Activated CD8-positive, alpha-beta memory T cell treated with anti-CD3 and anti-CD28 coated beads, Interleukin-2, amount 50 U/mL, for 4 hours (primary cell): ENCODE measurements at places on chromosomes 11 and 22.

- DNase-seq = no peak
Observed at GRCh38 chr11:2098691-2099515, 40.3 kb downstream of the IGF2 start.

GRCh38 chr11:1744891-1745700 lies 5.3 kb downstream of the IFITM10 start:
- no peak for DNase-seq

DNA sequence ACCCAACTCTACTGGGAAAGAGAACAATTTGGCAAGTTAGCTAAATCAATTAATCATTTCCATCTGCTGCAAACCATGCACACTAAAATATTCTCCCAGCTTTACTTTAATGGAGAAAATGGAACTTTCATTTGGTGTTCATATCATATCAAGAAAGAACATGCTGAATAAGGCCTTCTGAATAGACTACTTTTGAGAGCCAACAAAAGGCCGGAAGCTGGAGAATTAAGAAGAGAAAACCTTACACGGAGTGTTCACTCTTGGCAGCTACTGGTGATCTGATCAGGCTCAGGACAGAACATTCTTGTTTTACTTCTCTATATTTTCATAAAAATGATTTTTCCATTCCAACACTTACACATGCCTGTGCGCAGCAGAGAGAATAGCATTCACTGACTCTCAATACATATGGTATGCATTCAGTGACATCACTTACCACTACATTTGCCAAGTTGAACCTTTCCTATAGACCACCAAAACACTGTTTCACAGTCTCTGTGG lies 165.3 kb downstream of the TTC28 start:
- DNase-seq = no peak

DNA sequence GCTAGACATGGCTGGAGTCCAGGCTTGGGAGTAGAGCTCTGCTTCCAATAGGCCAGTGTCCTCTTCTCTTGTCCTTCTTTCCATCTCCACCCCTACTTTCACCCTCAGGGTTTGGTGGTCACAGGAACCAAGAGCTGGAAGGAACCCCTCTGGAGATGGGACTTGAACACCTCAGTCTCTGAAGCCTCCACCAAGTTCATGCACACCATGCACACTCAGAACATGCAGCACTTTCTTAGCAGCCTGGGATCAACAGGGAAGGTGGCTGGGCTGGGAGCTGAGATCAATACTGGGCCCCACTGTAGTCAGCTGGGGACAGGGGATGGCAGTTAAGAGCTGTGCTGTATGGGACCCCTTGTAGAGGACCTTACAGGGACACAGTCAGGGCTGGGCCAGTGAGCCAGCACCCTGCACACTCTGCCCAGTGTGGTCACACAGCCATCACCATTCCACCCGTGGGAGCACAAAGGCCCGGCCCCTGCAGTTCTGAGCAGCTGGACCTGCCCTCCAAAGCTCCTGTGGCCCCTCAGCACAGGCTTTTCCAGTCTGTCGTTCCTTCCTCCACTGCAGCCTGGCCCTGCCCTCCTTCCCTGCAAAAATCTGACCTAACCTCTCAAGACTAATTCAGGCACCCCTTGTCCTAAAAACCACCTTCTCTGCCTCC lies 47.7 kb downstream of the GAB4 start:
- DNase-seq = no peak

DNA sequence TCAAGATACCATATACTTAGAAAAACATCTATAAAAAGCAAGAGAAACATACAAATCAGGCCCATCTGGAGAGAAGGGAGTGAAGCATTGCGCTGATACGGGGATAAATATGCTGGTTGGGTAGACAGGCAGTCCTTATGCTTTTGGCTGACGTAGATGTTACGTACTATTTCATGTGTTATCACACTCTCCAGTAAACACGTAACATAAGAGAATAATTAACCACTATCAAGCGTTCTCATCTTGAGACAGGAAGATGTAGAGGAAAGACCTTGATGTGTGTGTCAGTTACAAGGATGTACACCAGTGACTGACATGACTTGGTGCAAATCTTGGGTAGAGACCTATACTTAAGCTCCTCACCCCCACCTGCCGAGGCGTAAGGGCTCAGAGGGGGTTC lies 86.7 kb upstream of the PRODH start:
- DNase-seq = no peak

GRCh38 chr22:22362936-22363335 lies 118.3 kb downstream of the VPREB1 start:
- DNase-seq = no peak

- DNase-seq = no peak
Observed at GRCh38 chr11:1281326-1281973, 28.0 kb downstream of the TOLLIP start.

- no peak for DNase-seq
Observed at GRCh38 chr11:119266063-119266462, 50.9 kb downstream of the MCAM start.

GRCh38 chr11:27837895-27838563 lies 137.8 kb upstream of the BDNF start:
- DNase-seq = no peak

- DNase-seq = peak; percentile 100
Observed at GRCh38 chr11:65117206-65118096, at the start of gene ZNHIT2. Gene ZNHIT2, minus strand, starts transcription at chr11:65117701. Its CDS starts 48 bp downstream, at chr11:65117653.

- DNase-seq = no peak
Observed at GRCh38 chr22:33832558-33833151, 87.6 kb downstream of the LARGE1 start.

- DNase-seq = no peak
Observed at GRCh38 chr22:29037340-29037932, 24.2 kb downstream of the C22orf31 start.
